ENCODE measurements at places on chromosomes 3 and 15.

DNA sequence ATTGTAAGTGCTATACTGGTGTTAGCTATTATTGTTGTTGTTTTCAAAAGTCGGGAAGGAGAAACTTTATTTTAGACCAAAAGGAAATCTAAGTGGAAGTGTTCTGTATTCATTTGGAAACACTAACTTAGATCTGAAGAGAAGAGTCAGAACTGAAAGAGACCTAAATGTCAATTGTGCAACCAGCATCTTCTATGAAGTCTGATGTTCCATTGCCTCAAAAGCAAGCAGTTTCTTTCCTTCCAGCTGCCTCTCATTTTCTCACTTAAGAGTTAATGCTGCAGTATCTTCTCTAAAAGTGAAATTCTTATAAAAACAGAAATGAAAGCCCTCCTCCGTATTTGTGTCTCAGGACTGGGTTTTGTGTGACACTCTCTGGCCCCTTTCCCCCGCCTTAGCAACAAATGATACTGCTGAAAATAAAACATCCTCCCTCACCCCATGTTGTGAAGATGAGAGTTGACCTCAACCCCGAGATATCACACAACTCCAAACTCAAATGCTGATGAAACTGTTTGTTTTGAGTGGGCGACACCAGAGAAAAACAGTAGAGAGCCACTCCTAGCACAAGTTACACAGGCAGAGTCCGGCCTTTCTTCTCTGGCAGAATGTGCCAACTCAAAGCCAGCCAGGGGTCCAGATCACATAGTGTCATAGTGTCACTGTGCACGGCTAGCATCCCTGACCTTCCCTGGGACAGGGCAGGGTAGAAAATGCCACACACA, 48.9 kb downstream of the GLDN start:
- DNase-seq: no peak

- no peak for DNase-seq
Measured at GRCh38 chr3:121063628-121064027, 155.6 kb downstream of the STXBP5L start.

- peak; percentile 19 for DNase-seq
Measured at GRCh38 chr3:111712294-111713167, 117.4 kb upstream of the ZBED2 start.

DNA sequence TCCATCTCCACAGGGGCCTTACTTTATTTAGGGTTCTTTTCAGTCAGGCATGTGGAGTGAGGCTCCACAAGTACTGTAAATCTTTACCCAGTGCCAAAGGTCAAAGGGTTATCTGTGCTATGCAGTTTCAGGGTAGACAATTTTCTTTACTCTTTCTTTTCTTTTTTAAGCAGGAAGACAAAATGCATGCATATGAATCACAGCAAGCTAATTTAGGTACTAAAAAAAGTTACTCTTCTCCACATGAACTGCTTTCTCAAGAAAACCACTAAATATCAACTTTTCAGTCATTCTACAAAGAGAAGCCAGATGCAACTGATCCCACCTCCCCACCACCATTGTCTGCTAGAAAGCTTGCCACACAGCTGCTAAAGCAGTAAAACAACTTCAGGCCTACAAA, 73.3 kb upstream of the PYGO1 start:
- no peak for DNase-seq

GRCh38 chr15:54803134-54803808, 393.5 kb downstream of the RSL24D1 start:
- DNase-seq: no peak

DNA sequence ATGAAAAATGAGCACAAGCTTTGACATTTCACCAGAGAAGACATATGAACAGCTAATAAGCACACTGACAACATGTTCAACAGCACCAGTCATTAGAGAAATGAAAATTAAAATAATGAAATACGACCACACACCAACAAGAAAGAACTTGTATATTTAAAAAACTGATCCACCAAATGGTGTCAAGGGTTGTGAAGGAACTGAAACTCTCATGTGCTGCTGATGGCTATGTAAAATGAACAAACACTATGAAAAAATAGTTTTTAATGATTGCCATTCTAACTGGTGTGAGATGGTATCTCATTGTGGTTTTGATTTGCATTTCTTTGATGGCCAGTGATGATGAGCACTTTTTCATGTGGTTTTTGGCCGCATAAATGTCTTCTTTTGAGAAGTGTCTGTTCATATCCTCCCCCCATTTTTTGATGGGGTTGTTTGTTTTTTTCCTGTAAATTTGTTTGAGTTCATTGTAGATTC, 193.8 kb downstream of the SCAPER start:
- no peak for DNase-seq

GRCh38 chr3:81726735-81727134, 34.7 kb downstream of the GBE1 start:
- DNase-seq: no peak

GRCh38 chr15:79978655-79979514, 7.9 kb upstream of the BCL2A1 start:
- DNase-seq: no peak

DNA sequence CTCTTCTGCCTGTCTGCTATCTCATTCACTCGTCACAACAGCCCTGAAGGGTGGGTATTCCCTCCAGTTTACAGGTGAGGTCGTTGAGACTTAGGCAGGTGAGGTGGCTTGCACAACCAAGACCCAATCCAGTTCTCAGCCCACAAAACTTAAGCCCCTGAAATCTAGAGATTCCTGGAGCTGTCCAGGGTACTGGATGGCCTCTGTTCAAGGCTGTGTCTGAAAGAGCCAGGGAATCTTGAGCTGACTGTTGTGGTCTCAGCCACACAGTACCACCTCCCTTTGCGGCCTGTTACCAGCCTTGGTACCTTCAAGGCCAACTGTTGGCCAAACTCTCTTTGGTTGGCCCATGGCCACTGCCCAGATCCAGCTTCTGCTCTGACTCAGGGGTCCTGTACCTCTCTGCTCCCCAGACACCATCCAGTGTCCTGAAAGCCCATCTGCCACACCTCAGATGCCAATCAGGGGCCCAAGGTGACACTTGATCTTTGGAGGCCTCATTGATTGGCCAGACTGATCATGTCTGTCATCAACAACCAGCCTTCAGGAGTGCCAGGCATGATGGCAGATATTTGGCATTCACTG, 10.9 kb upstream of the FAM107A start:
- no peak for DNase-seq

GRCh38 chr3:101249522-101249921, 70.9 kb downstream of the IMPG2 start:
- no peak for DNase-seq

DNA sequence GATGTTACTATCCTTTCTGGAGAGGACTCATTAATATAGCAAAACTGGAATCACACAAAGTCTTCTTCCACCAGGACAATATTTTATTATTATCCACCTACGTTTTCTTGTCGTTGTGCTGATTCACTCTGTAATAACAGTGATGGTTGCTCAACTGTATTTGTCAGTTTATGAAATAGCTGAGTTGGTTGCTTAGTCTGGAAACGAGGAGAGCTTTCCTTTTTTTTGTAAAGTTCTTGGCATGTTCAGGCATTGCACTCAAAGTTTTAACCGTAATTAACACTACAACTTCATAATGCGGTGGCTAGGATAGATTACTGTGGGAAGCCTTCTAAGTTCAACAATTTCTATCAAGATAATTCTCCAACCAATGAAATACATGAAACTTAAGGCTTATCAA, 131.2 kb downstream of the RAP2B start:
- no peak for DNase-seq

DNA sequence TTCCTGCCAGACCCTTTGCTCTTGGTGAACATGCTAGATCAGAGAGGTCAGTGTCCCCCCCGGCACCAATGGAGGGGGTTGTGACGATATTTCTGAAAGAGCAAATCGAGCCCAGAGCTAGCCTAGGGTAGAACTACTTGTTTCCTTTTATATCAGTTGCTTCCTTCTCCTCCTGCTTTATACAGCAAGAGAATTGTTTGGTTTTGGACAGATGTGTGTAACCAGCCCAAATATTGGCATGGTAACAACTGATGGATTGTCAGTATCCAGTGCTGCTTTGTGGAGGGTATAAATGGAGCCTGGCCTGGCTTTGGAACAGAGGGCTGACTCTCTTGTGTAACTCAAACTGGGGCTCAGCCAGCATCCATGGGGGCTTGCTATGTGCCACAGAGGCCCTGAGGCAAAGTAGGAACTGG, 27.2 kb downstream of the SNX1 start:
- DNase-seq: no peak

DNA sequence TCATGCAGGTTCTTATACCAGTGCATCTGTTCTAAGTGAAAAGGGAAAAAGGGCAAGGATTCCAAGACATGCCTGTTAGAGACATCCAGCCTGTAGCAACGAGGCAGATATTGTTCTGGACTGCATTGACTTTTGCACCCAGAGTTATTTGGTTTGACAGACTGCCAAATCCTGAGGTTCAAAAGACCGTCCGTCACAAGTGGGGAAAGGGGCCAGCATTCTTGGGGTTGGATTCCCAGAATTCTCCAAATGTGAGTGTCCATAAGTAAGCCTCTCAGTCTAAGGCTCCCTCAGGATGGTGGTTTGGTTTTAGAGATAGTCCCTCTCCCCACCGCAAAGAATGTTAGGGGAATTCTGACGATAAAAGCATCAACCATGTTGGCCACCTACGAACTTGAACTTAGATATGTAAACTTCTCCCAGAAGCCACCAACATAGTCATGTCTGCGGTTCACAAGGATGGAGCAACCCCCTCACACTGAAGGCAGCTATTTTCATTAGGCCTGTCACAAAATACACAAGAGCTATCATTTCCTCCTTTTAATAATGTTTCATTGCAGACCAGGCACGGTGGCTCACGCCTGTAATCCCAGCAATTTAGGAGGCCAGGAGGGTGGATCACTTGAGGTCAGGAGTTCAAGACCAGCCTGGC, 13.6 kb upstream of the LACTB start:
- DNase-seq: no peak

DNA sequence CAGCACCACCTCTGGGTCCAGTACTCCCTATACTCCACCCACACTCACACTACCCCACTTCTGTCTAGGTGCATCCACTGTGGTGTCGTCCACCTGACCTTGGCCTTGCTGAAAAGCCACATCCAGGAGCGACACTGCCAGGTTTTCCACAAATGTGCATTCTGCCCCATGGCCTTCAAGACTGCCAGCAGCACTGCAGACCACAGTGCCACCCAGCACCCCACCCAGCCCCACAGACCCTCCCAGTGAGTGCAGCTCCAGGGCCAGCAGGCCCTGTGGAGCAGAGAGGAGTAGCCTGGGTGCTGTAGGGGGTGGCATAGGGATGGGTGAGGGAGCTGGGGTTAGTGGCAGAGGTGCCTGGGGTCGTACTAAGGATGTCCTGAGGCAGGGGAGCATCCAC, 19.4 kb upstream of the ALPK3 start:
- no peak for DNase-seq

DNA sequence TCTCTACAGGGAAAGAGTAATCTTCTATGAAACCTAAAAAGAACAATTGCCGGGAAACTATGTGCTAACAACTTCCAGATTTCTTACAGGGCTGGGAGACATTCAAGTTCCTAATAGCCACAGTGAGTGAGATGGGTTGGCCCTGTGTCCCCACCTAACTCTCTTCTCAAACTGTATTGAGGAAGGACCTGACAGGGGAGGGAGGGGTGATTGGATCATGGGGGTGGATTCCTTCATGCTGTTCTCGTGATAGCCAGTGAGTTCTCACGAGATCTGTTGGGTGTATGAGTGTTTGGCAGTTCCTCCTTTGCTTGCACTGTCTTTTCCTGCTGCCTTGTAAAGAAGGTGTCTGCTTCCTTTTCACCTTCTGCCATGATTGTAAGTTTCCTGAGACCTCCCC, 958.7 kb downstream of the AGBL1 start:
- no peak for DNase-seq

DNA sequence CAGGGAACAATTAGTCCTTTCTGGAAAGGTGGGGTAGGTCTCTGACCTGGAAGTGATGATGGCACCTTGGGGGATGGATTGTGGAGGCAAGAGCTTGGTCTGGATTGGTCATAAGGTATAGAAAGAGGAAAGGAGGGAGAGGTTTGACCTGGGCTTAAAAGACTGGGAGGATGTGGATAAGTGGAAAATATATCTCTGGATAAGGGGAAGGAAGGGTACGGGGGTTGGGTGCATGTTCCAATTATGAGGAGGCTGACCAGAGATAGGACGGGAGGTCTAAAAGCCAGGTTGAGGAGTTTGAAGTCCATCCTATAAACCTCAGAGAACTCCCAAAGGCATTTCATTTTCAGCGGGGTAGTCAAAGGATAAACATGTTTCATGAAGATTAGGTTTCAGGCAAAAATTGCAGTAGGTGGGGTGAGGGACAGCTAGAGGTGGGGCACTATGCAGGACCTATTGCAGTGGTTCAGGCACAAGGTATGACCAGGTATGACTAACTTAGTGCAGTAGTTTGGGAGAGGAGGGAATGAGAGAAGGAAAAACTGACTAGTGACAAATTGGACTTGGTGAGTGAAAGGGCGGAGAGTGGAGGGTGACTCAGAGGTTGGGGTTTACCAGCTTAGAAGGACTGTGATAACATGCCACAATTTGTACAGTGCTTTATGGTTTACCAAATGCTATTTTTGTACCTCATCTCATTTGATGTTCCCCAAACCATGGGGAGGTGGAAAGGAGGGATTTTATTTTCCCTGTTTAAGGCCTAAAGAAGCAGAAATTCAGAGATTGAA, 10.7 kb downstream of the PDE8A start:
- peak; percentile 17 for DNase-seq

GRCh38 chr15:49046220-49047102, at the start of gene SECISBP2L:
TSS of gene SECISBP2L (minus strand) at chr15:49046446. CDS start at chr15:49046299, 147 bp downstream.
- peak; percentile 85 for DNase-seq

GRCh38 chr3:51378065-51378464, 7.0 kb upstream of the MANF start:
- no peak for DNase-seq

GRCh38 chr3:9111417-9111816, 138.0 kb downstream of the SRGAP3 start:
- no peak for DNase-seq

- DNase-seq: no peak
Measured at GRCh38 chr15:34514251-34514670, 69.2 kb downstream of the GOLGA8B start.

DNA sequence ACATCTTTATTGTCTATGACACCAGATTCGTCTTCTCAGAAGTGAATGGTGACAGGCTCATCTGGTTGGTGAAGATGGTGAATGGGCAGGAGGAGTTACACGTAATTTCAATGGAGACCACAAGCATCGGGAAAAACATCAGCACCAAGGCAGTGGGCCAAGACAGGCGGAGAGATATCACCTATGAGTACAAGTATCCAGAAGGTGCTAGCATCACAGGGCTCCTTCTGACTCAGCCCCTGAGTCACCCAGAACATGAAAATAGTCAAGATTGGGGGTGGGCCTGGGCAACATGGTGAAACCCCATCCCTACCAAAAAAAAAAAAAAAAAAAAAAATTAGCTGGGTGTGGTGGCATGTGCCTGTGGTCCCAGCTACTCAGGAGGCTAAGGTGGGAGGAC, 32.6 kb downstream of the TGM4 start:
- no peak for DNase-seq

DNA sequence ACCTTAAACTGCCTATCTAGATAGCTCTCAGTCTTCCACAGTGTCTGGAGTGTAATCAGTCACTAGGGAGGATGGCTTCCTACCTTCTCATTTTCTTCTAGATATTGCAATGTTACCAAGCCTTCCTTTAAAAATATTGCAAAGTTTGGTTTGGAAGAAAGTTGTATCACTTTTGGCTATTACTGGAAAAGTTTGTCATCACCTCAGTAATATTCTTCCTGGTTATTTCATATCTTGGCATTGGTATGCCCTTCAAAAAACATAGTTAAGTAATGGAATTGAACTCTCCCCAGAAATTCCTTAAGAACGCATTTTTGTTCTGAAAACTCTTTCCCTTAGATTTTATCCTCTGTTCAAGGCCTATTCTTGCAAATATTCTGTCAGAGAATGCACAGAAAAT, 179.3 kb upstream of the MME start:
- DNase-seq: no peak

- no peak for DNase-seq
Measured at GRCh38 chr3:43620831-43621655, 768 bp downstream of the ANO10 start.
